ENCODE measurements at places on chromosomes 16 and 17.

DNA sequence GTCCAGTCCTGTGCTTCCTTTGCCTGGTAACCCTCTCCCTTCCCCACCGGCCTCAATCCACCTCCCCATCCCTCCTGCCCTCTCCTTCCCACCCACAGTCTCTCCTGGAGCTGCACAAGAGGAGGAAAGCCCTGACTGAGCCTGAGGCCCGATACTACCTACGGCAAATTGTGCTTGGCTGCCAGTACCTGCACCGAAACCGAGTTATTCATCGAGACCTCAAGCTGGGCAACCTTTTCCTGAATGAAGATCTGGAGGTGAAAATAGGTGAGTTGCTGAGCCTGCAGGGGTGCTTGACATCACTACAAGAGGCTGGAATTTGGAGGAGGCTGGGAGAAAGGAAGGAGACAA is 1.3 kb downstream of the PLK1 start:
- no peak for DNase-seq

DNA sequence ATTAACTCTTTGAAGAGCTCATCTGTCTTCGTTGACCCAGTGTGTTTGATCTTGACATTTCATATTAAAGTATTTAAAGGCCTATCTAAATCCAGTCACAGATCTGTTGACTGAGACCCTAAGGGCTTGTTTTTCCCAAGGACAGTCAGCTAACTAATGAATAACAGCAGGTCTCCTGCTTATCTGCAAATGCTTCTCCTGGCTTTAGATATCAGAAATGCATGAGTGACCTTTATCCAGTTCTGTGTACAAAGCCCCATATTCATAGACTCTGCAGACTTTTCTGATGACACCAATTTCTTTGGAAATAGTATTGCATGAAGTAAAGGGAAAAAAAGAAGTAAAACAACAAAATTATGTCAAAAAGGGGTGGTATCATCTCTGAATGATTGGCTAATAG is 70.3 kb downstream of the YPEL2 start:
- DNase-seq: no peak

DNA sequence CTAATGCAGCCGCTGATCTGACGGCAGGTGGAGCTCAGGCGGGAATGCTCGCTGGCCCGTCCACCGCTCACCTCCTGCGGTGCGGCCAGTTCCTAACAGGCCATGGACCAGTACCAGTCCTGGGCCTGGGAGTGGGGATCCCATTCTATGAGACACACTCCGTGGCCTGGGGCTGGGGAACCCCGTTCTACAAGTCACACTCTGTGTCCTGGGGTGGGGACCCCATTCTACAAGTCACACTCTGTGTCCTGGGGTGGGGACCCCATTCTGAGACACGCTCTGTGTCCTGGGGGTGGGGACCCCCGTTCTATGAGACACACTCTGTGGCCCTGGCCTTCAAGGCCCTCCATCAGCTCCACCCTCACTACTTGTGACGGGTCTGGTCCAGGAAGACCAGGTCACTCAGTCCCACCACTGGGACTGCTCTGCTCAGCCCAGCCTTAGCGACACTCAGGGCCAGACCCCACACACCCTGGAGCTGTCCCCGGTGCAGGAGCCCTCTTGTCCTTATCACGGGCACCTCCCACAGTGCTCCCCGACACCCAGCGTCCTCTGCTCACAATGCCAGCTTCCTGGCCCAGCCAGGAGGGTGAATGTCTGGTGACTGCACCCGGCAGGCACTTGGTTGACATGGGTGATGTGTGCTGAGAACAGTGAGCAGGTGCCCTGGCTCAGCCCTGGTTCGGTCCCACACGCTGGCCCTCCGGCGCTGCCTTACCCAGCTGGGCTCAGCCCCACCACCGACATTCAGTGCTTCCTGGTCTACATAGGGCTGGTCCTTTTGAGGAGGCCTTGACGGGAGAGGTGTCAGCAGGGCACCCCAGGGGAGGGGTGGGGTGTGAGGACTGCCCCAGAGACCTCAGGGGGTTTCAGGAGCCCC is 89.1 kb downstream of the TBC1D16 start:
- DNase-seq: no peak

DNA sequence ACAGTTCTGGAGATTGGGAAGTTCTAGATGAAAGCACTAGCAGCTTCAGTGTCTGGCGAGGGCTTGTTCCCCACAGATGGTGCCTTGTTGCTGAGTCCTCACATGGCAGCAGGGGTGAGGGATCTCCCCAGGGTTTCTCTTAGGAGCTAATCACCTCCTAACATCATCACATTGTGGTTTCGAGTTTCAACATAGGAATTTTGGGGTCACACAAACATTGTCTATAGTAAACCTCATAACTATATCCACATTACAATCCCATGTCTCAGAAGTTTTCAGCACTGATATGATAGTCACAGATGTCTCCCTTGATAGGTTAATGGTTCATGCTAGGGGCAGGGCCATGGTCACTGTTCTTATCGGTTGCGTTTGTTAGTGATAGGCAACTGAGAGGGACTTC is 13.8 kb downstream of the CLUAP1 start:
- peak; percentile 57 for DNase-seq

DNA sequence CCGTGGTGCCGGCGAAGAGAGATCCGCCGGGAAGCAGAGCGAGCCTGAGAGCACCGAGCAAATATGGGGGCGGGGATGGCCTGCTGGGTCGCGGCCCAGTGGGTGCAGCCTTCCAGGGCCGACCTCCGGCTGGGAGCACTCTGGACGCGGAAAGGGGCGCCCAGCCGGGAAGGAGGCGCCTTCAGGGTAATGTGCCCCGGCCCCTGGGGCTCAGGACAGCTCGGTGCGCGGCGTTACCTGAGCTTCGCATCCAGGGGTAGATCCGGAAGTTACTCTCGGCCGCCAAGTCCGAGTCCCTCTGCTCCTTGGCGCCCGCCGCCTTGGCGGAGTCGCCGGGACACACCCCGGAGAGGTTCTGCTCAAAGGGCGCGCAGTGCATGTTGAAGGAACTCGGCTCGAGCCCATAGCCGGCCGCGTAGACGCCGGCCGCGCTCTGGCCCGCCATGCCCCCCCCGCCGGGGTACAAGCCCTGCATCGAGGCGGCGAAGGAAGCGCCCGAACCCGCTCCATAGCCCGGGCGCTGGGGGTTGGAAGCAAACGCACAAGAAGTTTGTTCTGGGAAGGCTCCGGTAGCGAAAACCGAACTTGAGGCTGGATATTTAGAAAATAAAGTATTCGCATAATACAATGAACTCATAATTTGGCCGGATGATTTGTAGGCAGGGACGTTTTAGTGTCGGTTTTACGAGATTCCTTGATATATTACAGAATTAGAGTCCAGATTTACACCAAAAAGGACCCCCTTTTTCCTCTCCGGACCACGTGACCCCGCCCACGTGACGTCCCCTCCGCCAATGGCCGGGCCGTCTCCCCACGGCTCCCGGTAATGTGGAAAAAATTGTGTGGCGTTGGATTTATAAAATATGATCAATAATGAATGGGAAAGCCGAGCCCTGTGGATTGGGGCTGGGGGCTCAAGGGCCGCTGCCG is at the start of gene HOXB7:
HOXB7 (minus strand) TSS at position 736 of the 930 bp plus-strand sequence; CDS start at position 637, 99 bp downstream.
- DNase-seq: peak; percentile 71

GRCh38 chr17:18217412-18218015 is 7.9 kb upstream of the LLGL1 start:
- DNase-seq: peak; percentile 51

- no peak for DNase-seq
These were observed 5.5 kb downstream of the SEC14L1 start for GRCh38 chr17:77146246-77146632.

DNA sequence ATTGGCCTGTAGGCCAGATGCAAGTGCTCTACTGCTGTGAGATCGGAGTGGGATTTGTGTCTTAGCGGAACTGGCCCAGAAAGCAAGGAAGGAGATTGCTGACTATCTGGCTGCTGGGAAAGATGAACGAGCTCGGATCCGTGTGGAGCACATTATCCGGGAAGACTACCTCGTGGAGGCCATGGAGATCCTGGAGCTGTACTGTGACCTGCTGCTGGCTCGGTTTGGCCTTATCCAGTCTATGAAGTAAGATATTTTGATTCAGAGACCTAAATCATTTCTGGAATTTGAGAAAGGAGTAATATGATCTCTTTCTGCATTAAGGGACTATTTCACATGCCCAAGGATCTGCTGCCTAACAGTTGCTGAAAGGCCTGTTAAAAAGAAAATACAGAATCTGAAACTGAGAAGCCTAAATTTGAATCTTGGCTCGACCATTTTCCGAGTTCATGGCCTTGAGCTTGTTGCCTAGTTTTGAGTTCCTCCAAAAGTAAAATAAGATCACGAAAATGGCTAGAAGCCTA is 21.1 kb downstream of the IST1 start:
- peak; percentile 13 for DNase-seq

DNA sequence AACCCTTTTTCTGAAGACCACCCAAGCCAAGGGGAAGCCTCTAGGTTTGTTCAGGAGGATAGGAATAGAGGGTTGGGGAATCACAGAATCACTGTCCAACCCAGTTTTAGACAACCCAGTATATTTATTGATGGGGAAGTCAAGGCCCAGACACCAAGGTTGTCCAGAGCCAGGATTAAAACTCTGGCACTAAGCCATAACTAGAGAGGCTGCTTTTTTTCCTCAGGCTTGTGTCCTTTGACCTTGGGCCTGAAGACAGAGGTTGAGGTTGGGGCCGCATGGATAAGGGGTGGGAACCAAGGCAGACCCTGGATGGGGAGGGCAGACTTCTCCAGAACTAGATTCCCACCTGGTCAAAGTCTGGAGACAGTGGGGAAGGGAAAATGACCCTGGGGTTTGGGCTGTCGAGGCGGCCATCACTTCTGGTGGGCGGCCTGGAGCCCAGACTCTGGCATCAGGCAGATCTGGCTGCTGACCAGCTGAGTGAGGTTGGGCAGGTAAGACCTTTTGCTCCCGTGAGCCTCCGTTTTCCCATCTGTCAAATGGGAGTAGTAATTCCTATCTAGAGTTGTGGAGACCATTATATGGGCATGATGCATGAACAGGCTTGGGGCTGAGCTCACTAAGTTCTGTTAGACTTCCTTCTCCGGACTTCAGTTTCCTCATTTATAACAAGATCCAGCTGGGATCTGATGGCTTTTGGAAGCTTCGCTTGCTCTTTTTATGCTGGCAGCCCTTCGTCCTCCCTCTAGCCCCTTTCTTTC is 17.9 kb downstream of the IGFBP4 start:
- DNase-seq: peak; percentile 68

GRCh38 chr16:6027733-6028132 is 930.1 kb upstream of the EEF2KMT start:
- DNase-seq: no peak

DNA sequence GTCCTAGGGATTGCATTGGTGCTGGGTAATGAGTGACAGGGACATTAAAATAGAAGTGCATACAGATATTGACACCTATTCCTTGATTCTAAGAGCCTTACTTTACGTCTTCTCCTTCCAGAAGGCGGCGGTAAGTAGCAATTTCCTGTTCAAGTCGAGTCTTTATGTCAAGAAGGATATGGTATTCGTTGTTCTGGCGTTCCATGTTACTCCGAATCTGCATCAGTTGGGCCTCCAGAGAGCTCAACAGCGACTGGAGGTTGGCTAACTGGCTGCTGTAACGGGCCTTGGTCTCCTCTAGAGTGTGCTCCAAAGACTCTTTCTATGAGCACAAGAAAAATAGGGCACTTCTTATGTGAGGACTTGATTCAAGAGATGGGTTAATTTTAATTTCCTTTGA is 7.0 kb downstream of the KRT20 start:
- DNase-seq: no peak

- DNase-seq: peak; percentile 36
These were observed 29.4 kb upstream of the SLC38A8 start for GRCh38 chr16:84072014-84072413.

- DNase-seq: peak; percentile 7
These were observed 605 bp downstream of the MRTFB start for GRCh38 chr16:14071576-14072271.

DNA sequence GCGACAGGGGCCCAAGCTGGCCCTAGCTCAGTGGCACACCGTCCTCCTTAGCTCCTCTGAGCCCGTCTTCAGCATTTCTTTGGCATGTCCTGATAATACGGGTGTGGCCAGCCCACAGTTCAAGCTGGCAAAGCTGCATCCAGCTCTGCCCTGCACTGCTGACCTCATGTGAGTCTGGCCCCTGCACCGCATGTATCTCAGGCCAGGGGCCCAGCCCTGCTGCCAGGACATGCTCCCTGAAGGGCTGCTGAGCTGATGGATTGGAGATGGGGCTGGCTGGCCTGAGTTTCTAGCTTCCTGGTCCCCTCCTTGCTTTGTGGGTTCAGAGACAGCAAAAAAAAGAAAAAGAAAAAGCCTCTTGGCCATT is 2.4 kb downstream of the DOC2B start:
- no peak for DNase-seq

DNA sequence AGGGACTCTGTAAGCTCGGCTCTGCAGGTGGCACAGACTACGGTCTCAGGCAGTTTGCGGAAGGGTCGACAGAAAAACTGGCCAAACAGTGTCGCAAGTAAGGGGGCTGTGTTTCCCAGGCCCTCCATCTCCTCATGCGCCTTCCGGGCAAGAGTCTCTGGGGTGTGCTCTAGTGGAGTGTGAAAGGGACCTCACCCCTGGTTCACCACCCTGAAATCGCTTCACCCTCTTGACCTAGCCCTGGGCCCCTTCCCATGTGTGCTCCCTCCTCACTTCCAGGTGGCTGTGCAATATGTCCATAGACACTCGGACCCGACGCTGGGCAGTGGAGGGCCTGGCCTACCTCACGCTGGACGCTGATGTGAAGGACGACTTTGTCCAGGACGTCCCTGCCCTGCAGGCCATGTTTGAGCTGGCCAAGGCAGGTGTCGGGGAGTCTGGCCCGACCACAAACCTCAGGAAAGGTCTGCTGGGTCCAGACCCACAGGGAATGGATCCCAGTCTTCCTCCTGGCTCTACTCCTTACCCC is 22.3 kb downstream of the UNC45B start:
- DNase-seq: no peak

DNA sequence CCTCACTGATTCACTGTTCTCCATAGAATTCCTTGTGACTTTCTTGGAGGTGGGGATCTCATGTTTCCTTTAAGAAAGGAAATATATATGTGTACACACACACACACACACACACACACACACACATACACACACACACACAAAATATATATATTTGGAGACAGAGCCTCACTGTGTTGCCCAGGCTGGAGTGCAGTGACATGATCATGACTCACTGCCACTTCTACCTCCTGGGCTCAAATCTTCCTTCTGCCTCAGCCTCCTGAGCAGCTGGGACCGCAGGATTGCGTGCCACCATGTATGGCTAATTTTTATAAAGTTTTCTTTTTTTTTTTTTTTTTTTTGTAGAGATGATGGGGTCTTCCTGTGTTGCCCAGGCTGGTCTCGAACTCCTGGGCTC is 45.9 kb downstream of the CDH13 start:
- no peak for DNase-seq

All from fibroblast of upper back skin (primary cell).